ENCODE measurements at places on chromosomes 16 and 17.

- DNase-seq = no peak
Measured at GRCh38 chr17:59870482-59870881, 22.3 kb downstream of the TUBD1 start.

GRCh38 chr17:51891936-51892335 is 266.6 kb downstream of the CA10 start:
- no peak for DNase-seq

DNA sequence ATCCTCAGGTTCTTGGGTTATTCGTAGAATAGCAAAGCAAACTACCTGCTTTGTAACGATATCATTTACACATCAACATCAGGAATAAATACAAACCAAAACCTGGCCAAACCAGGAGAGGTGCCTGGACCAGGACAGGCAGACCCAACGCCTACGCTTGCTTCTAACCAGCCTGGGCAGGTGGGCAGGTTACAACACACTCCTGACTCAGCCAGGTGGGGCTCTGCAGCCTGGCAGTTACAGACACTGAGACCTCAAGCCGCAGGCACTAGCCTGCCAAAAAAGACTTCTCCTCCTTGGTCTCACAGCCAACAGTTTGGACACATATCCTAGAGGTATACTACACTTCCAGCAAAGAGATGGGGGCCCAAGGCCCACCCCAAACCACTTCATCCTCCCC is 14.0 kb downstream of the ANKRD11 start:
- no peak for DNase-seq

DNA sequence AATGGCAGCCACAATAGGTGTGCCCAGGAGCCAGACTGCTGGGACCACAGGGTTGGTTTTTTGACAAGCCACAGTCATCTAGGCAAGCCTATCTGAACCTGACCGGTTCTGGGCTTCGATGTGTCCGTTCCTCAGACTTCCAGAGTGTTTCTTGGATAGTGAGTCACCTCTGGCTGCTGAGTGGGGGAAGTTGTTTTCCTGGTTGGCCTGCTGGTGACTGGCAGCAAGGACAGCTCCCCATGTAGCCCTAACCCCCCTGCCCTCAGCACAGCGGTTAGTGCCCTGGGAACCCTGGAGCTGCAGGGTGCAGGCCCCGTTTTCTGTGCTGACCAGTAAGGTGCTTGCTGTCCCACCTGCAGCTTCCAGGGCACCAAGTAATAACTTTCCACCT is 65.5 kb downstream of the PLD6 start:
- DNase-seq = no peak

- DNase-seq = no peak
Measured at GRCh38 chr16:78407191-78407590, 307.7 kb downstream of the WWOX start.

GRCh38 chr16:57284209-57284951 is at the start of gene PLLP:
PLLP (minus strand) TSS chr16:57284672; CDS start chr16:57284540, 132 bp downstream.
- DNase-seq = no peak

- DNase-seq = no peak
Measured at GRCh38 chr17:55624772-55625433, 97.8 kb downstream of the TMEM100 start.

- DNase-seq = no peak
Measured at GRCh38 chr17:10798332-10798749, 5.6 kb downstream of the TMEM238L start.

DNA sequence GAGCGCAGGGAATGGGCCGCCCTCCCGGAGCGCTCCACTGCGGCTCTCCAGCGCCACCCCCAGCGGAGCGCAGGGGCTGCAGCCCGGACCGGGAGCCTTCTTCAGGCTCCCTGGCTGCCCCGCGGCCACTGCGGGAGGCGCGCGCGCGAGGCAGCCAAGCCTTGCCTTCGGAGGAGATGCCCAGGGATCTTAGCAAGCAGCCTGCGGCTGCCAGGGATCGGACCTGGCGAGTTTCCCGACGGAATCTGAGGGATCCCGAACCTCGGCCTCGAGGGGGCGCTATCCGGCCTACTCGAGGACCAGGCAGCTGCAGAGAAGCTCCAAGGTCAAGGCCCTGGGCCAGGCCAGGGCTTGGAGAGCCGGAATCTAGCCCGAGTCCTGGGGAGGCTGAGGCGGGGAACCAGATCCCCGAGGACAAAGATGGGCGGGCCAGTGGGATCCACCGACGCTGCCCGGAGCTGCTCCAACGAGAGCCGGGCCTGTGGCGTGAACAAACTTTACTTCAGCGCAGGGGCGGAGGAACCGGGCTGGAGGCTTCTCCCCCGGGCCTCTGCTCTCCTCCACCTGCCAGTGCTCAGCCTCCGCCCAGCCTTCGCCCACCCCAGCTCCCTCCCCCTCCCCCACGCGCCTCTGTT is at the start of gene IRX6:
TSS of gene IRX6 (plus strand) at position 567 of the 635 bp plus-strand sequence. CDS start 889 bp downstream, outside the sequence.
- DNase-seq = no peak

DNA sequence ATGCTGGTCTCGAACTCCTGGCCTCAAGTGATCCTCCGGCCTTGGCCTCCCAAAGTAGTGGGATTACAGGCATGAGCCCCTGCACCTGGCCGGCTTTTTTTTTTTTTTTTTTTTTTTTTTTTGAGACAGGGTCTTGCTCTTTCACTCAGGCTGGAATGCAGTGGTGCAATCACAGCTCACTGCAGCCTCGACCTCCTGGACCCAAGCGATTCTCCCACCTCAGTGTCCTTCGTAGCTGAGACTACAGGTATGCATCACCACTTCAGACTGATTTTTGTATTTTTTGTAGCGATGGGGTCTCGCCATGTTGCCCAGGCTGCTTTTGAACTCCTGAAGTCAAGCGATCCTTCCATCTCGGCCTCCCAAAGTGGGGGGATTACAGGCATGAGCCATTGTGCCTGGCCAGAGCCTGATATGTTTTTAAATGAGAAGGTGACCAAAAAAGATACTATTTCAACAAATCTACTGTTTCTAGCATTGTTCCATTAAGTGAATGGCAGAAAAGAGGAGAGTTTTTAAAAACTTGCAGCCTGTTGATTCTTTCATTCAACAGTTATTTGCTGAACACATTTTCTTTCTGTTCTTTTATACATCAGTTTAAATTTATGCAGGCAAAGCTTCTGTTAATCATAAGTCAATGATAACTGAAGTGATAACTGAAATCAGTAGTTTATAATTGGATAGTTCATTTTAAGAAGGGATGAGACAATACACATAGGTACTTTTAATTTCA is 3.2 kb upstream of the SRSF1 start:
- no peak for DNase-seq

GRCh38 chr16:27492588-27492979 is 57.1 kb downstream of the GTF3C1 start:
- no peak for DNase-seq

DNA sequence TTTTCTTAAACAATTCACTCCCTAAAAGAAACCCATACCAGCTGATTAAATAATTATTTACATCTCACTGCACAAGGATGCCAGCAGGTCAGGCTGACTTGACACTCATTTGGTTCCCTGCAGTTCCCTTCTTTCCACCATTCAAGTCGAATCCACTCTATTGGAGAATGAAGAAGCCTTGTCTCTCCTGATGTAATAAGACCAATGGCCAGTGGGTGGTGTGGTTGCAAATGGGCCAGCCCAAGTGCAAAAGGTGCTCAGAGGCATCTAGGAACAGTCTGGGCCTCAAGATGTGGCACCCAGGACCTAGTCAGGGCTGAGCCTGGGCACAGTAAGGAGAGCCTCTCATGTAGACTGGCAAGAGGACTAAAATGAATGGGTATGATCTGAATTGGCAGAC is 9.3 kb downstream of the C16orf78 start:
- DNase-seq = no peak

Data from NCI-H2081 treated with DMSO at 0.1 percent for 48 hours (cell line).